Stimulated activated CD8-positive, alpha-beta memory T cell treated with anti-CD3 and anti-CD28 coated beads, Interleukin-7, amount 100 ng/mL, for 1 hour (primary cell): ENCODE measurements at places on chromosomes 7 and 10.
A peak's percentile ranks its signal among the peaks of the same experiment; 100 is the strongest.

- no peak for DNase-seq
Measured at GRCh38 chr7:131335639-131336381, 8.1 kb downstream of the MKLN1 start.

- no peak for DNase-seq
Measured at GRCh38 chr10:96768136-96768535, 47.8 kb upstream of the PIK3AP1 start.

- DNase-seq: no peak
Measured at GRCh38 chr7:131544449-131545301, 11.8 kb downstream of the PODXL start.

DNA sequence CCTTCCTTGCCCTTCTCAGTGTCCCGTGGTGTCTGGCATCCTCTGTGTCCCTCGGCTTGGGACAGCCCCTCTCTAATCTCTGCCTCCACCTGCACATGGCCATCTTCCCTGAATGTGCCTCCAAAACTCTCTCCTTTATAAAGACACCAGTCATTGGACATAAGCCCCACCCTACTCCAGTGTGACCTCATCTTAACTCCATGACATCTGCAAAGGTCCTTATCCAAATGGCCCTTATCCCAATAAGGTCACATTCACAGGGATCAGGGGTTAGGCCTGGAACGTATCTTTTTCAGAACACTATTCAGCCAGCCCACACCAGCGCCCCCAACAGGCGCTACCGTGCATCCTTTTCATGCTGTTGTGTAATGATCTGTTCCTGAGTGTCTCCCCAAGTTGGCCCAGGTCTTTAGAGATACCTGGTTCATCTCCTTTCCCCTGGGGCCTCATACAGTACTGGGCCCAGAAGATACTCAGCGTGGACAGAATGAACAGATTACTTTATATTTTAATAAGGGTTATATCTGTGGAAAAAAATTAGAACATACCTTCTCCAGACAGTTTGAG, 132.6 kb upstream of the ADAM12 start:
- no peak for DNase-seq

DNA sequence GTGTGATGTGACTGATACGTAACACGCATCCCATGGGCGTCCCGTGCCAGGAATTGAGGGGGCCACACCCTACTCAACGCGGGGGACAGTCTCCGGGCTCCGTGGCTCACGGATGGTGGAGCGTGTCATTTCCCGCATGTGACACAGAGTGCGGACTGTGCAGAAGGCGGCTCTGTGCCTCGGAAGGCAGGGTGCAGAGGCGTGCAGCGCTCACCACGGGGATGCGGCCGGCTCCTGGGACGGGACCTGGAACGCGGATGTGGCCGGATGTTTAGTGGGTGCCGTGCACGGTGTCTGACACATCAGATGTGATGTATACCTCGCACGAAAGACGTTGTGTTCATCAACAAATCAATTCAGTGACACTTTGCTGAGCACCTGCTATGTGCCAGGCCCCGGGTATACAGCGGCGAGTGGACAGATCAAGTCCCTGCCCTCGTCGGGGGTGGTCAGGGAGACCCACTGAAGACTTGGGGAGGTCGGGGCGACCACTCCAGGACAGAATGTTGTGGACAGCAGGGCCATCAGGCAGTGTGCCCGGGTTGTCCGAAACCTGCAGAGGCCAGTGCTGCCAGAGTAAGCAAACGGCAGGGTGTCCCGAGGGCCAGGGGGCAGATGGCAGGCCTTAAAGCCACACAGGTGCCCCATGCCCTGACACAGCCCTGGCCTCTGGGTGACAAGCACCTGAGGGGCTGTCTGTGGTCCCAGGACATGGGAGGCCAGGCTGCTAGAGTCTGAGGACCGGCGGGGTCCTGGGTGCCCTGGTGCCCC, 38.1 kb downstream of the MICALL2 start:
- DNase-seq: no peak

DNA sequence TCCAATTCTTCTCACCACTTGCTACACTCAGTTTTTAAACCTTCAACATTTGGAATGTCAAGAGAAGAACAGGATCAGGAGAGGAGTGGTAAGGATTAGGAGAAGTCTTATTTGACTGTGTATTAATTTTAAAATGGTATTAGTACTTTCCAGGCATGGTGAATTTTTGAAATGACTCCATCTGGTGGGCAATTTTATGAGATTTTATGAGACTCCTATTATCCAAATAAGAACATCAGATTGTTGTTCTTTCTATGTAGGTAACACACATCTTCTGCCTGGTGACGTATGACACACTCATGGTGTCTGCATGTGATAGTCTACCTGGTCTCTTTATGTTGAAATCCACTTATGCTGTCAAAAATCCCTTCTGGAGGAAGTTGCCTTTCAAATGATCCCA, 51.0 kb downstream of the SLC13A1 start:
- DNase-seq: no peak

DNA sequence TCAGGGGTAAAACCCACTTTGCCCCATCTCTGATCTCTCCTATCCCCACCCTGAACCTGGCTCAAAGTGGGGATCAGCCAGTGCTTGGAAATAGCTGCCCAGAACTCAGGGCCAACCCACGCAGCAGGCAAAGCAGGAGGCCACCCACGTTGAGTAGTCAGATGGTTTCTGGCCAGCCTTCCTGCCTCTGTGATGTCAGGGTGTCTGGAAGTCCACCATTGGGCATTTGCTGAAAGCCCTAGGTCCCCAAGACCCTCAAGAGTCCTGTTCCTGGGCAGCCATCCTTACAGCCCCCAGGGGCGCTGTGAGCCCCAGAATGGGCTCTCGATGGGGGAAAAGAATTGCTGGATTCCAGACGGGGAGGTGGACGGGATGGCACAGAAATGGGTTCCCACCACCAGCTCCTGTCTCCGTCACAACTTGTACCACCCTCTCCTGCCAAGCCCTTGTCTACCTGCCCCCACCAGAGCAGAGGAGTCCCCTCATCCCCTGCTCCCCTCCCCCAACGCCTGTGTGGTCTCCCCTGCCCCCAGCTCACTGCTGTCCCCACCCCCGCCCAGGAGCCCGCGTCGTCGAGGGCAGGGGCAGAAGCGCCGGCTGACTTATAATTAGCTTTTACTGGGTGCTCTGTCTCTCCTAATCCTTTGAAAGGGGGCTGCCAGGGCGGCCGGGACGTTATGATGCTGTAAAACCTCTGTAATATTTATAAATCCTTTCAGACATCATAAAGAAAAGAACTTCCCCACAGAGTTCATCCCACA, 3.9 kb downstream of the MYL10 start:
- DNase-seq: no peak

DNA sequence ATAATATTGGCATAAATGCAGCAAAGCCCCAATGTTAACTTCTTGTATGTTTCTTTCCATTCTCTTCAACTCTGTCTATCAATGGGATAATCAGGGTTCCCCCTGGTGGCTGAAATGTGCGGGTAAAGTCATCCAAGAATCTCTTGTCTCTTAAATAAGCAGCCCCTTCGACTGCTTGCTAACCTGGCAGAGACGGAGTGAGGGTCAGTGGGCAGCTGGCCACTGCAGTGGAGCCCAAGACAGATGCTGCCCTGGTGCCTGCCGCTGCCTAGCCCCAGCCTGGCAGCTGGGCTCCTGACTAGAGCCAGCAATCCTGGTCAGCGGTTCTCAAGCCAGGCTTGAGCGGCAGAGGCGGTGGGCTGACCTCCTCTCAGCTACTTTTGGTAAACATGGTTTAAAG, 248.9 kb downstream of the COBL start:
- DNase-seq: peak; percentile 5

DNA sequence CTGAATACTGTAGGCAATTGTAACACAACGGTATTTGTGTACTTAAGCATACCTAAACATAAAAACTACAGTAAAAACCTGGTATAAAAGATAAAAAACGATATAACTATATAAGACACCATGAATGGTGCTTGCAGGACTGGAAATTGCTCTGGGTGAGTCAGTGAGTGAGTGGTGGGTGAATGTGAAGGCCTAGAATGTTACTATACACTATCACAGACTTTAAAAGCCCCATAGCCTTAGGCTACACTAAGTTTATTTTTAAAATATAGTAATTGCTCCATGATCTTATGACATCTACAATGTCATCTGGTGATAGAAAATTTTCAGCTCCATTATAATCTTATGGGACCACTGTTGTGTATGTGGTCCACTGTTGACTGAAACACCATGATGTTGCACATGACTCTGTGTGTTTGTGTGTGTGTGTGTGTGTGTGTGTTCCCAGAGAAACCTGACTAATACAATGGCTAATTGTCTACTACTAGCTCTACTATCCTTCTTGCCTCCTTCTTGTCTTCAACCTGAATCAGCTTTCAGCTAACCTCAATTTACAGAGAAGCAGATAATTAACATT, 27.6 kb upstream of the PRPF18 start:
- no peak for DNase-seq

DNA sequence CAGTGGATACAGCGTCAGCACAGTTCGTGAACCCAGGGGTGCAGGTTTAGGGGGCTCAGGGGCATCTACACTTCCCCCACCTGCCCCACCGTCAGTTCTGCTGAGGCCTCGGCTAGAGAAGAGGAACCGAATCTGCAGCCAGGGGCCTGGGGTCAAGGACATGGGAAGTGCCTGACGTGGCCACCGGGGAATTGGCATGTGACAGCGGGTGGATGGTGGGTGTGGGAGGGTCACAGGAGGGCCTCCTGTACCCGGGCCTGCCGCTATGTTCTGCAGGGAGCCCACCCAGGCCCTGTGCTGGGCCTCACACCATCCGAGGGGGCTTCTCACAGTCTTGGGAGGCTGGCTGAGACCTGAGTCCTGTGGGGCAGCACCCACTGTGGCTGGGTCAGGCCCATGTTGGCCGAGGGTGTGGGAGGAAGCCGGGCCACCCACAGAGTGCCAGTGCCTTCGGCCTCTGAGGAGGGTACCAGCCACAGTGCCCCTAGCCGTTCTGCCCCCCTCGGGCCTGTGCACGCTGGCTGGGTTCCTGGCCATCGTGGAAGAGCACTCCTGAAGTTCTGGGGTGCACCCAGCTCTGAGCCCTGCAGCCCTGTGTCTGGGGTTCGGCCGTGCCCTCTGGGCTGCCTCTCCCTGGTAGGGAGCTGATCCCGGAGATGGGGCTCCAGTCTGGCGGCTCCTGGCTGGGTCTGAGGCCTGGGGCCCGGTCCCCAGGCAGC, 5.9 kb downstream of the TTYH3 start:
- DNase-seq: no peak

DNA sequence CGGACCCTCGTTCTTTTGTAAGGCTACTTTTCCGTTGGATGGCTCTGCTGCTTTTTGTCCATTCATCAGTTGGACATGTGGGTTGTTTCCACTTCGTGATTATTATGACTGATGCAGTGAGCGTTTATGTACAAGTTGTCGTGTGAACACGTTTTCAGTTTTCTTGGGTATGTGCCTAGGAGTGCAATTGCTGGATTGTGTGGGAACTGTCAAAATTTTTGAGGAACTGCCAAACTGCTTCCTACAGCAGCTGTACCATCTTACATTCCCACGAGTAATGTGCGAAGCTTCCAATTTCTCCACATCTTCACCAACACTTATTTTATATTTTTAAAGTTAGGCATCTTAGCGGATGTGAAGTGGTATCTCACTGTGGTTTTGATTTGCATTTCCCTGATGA, 10.4 kb downstream of the FKBP6 start:
- DNase-seq: no peak
